ENCODE measurements at places on chromosomes 13 and 19.

DNA sequence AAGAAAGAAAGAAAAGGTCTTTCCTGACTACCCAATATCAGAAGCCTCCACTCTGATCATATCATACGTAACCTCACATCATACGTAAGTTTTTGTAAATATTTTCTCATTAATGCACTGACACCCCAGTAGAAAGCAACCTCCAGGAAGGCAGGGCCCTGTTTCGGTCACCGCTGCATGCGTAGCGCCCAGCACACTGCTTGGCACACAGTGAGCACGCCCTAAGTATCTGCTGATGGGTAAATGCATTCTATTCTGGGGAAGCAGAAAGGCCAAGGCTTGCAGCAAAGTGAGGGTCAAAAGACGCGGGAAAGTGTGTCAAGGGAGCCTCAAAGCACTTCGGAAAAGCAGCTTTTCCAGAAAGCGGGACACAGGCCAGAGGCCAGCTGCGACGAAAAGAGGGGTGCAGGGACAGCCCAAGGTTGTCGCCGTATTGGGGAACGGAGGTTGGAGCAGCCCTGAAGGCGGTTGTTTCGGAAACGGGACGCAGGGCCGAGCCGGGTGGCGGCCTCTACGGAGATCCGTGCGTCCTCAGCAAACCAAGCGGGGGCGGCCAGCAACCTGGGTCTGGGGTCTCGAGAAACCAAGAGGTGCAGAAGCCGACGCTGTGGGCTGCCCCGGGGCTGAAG lies 463 bp downstream of the SUGP1 start:
- no peak for DNase-seq

DNA sequence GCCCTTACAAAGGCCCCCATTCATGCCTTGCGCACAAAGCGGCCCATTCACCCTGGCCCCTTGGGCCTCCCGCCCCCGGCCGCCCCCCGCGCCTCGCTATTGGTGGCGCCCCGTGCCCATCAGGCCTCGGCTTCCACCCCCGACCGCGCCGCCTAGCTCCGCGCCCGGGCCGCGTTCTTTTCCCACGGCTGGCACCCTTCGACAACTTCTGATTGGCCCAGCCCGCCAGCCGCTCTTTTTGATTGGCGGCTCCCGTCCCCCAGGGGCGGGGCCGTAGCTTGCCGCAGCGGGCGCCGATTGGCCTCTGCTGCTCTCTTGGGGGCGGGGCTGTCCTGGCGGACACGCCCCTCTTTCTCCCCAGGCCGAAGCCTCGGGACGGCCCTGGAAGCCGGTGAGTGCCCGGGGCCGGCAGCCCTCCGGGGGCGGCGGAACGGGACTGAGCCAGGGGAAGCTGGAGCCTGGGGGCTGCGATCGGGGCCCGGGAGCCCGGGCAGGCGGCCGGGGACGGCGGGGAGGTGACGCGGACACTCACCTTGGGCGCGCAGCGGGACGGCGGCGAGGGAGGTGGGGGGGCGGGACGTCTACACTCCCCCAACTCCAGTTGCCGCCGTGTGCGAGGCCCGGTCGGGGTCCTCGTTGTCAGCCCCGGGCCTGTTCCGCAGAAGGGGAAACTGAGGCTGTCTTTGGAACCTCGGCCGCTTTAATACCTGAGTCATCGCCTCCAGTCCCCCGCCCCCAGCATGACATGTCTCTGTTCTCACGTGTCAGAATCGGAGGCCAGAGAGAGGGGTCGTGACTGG lies at the start of gene MYH14:
Gene MYH14 (plus strand): TSS at position 342 of the 800 bp plus-strand sequence. CDS start 6,744 bp downstream, outside the sequence.
- DNase-seq: no peak

DNA sequence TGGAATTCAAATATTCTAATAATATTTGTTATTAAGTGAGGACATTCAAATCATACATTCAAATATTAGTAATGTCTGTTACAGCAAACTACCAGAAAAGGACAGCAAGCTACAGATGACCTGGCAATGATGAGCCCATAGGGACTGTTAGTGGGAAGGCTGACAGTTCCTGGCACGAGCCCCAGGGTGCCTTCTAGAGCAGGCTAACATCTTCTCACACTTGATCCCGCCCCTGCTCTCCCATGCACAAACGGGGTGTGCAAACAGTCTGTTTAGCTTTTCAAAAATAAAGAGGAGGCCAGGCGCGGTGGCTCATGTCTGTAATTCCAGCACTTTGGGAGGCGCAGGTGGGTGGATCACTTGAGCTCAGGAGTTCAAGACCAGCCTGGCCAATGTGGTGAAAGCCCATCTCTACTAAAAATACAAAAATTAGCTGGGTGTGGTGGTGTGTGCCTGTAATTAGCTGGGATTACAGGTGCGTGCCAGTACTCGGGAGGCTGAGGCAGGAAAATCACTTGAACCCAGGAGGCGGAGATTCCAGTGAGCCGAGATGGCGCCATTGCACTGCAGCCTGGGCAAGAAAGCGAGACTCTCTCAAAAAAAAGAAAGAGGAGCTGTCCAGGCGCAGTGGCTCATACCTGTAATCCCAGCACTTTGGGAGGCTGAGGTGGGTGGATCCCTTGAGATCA lies 9.6 kb upstream of the GARRE1 start:
- DNase-seq: no peak

DNA sequence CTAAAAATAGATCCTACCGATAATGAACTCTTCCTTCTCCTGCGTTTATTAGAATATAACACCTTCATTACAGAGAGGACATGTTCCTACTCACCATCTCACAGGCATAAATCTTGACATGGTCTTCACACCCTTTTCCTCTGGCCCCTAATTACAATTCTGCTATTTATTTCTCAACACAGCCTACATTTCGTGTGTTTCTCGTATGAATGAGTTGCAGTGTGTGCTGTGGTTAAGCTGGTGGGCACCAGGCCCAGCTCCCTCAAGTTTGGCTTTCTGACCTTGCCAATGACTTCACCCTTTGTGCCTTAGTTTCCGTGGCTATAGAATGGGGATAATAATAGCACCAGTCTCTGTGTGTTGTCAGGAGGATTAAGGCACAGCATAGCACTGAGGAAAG lies 12.3 kb upstream of the KATNAL1 start:
- no peak for DNase-seq

DNA sequence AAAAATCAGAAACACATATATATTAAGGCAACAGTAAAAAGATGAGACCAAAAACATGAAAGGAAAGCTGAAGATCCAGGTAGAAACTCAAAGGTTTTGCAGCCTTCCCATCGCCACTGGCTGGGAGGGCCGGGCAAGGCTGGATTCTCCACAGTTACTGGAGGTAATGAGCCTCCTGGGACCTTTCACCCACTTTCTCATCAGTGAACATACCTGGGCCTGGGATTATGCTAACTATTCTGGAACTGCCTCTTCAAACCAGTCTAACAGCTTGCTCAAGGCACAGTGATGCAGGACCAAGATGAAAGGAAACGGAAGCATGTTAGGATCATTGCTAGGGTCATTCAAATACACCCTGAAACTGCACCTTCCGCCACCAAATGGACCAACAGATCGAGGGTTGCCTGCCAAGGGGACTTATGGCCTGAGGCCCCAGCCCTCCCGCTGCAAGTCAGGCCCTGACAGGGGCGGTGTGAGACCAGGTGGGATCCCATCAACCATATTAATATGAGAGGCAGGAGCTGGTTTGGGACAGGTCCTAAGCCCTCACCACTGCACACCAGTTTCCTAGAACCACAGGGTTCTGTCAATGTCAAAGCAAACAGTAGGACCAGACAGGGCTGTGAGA lies 28.4 kb upstream of the ATP12A start:
- no peak for DNase-seq

GRCh38 chr19:10270180-10270615 lies 722 bp upstream of the ICAM1 start:
- no peak for DNase-seq

- DNase-seq: no peak
These were observed 19.6 kb downstream of the HMGB1 start for GRCh38 chr13:30446126-30446500.

- peak; percentile 19 for DNase-seq
These were observed 546 bp downstream of the TBC1D4 start for GRCh38 chr13:75481176-75482069.

DNA sequence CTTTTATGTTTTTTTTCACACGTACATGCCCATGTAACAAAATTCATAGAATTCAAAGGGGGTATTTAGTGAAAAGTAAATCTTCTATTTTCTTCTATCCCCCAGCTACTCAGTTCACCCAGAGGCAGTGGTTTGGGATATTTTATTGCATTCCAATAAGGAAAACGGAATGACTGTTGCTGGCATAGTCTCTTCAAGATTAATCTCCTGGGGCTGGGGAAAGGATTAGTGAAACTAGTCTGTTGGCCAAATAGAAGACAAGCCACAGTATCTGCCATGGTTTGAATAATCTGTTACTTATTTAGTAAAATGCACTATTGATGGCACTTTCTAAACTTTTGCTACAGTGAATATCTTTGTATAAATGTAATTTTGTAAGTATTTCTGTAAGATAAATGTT lies 122.0 kb downstream of the NDFIP2 start:
- no peak for DNase-seq

DNA sequence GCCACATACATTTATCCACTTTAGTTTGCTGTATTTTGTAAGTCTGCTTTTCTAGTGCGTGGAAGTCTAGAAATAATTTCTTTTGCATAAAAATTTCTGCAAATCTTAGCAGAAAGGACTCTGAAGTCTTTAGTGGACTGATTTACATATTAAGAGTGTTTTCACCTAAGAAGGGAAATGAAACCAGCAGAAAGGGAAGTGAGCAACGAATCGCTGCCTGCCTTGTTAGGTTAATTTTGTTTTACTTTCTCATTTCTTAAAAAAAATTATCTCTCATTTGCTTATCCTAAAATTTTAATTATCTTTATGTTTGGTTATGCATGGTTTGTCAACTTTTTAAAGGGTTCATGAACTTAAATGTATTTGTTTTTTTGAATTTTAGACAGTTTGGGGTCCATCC lies 767 bp upstream of the GPR18 start:
- no peak for DNase-seq

- no peak for DNase-seq
These were observed 35.6 kb upstream of the TMTC4 start for GRCh38 chr13:100710176-100710575.

GRCh38 chr19:3499738-3500428 lies 591 bp downstream of the DOHH start:
- no peak for DNase-seq

- DNase-seq: peak; percentile 21
These were observed 504.2 kb downstream of the GPC6 start for GRCh38 chr13:93730780-93731179.

DNA sequence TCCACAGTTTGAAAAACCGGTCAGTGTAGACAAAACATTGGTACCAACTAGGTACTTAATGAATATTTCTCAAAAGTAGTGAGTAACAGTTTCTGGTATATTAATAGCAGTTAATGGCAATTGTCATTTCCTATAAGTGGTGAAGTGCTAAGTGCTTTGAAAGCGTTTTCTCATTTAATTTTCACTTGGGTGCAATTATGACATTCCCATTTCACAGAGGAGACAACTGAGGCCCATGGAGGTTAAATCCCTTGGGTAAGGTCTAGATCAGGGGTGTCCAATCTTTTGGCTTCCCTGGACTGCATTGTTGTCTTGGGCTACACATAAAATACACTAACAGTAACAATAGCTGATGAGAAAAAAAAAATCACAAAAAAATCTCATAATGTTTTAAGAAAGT lies 687 bp upstream of the SYT3 start:
- DNase-seq: no peak

DNA sequence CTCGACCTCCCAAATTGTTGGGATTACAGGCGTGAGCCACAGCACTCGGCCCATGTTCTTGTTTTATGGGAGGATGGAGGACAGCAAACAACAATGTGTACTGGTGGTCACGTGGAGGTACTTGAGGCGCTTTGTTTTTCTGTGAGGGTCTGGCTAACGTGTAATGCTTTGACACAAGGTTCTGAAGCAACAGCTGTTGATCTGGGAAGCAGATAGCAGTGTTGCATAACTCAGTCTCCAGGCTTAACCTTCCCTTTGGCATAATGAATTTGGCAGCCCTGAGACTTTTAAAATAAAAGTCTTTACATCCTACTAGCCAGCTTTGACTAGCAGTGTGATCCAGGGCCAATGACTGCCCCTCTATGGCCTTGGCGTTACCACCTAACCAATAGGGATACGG lies 6.9 kb upstream of the ZNF580 start:
- DNase-seq: no peak

DNA sequence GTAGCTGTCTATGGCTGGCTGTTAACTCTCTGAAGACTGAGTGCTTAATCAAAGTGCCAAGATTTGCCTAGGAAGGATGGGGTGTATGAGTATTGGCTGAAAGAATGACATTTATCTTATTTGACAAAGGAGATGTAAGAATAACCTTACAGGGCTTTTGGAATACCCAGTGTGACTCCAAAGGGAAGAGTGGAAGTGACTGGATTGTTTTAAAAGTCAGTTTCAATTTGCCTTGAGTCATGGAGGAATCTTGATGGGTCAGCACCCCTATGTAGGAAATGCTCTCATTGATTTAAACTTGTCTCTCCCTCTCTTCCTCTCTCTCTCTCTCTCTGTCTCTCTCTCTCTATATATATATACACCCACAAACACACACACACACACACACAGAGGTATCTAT lies 118.4 kb upstream of the CLDN10 start:
- DNase-seq: no peak

- peak; percentile 27 for DNase-seq
These were observed 68.6 kb upstream of the TEX29 start for GRCh38 chr13:111251646-111252445.

Data from fibroblast of skin of right quadriceps (primary cell).